ENCODE measurements at places on chromosomes 12 and 14. TPM values are rescaled to one million over a fixed set of nuclear protein-coding genes. Genes with fewer than 3 reads are reported as not detected.

The ALDH1L2 gene
- 0.10 TPM for total RNA-seq

The HOXC12 gene
- total RNA-seq, result not detected

The ZFYVE26 gene
- 27.4 TPM for total RNA-seq

The GYS2 gene
- total RNA-seq, result not detected

The SLC22A17 gene
- 3.0 TPM for total RNA-seq

The ZC2HC1C gene
- 3.3 TPM for total RNA-seq

DNA sequence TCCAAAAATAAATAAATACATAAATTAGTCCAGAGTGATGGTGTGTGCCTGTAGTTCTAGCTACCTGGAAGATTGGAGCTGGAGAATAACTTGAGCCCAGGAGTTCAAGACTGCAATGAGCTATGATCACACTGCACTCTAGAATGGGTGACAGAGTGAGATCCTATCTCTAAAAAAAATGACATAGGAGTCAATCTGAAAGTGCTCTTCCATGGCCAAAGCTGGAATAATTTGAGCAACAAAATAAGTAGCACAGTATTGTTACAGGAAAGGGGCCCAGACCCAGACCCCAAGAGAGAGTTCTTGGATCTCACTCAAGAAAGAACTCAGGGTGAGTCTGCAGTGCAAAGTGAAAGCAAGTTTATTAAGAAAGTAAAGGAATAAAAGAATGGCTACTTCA lies 24.9 kb upstream of the SLC7A8 start:
- DNase-seq, result no peak

DNA sequence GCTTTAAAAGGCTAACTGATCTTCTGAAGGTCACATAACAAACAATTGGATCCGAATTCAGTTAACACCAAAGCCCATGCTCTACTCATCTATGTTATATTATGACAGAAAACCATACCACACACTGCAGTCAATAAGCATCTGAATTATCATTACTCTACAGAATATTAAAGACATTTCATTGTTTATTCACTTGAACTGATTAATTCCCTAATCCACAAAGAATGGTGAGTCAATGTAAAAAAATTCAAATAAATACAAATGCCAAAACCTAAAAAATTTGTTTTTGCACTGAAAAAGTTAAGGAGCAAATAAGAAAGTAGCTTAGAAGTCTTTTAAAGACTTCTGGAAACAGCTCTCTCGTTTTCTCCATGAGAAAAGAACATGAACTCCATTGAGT lies 13.7 kb downstream of the NID2 start:
- no peak for DNase-seq

DNA sequence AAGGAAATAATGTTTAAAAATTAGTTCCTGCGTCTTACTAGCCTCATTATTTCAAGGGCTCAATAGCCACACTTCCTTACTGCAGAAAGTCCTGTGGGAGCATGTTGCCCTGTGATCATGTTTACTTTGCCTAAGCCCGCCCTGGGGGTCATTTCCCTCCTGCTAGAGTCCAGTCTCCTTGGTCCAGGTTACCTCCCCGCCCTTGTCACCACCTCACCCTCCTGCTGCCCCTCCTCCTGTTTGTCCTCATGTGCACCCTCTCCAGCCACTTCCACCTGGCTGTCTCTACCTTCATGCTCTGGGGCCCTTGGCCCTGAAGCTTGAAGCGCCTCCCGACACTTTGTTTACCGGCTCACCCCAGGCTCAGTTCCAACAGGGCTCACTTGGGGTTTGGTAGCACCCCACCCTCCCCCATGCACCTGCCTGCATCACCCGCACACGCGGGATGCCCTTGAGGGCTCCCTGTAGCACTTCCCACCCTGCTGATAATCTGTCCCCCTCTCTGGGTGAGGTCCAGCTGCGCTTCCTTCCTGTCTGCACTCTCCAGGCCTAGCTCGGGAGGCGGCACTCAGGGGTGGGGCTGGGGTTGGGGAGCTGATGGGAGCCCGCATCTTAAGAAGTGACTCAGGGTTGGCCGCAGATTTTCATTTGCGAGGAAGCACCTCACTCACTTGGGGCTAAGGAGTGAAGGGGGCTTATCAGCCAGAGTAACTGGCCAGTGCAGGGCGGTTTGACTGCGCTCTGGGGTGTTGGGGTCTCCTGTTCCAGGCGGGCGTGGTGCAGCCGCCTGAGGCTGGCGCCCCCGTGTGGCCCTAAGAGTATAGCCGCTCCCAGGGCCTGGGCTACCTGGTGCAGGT lies 40.1 kb downstream of the SMIM41 start:
- DNase-seq, result peak; percentile 29

GRCh38 chr14:99946652-99947489 lies 118.4 kb upstream of the EVL start:
- DNase-seq, result peak; percentile 54

DNA sequence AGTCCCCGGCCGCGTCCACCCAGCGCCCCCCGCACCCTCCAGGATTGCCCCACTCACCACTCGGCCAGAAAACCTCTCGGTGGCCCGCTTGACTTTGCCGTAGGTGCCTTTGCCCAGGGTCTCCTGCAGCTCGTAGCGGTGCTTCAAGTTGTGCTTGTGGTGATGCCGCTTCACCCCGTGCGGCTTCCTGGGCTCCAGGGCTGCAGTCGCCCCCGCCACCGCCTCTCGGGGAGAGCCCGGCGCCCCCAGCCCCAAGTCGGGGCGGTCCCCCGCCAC lies 459 bp downstream of the NUAK1 start:
- no peak for DNase-seq

DNA sequence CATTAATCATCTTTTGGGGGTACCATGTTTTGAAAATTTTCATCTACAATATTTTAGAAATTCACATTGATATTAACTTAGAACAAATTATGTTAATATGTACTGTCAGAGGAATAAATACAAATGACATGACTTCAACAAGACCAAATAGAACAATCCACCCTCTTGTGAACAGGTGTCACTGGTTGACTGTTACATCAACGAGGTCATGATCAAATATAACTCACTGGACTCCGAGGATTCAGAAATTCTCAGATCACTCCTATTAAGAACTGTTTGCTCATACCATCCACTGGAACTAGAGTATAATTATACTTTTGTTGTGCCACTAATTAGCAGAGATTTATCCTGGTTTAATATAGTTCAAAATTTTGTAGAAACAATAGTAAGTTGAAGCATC lies 318.8 kb downstream of the PRKD1 start:
- DNase-seq, result no peak

DNA sequence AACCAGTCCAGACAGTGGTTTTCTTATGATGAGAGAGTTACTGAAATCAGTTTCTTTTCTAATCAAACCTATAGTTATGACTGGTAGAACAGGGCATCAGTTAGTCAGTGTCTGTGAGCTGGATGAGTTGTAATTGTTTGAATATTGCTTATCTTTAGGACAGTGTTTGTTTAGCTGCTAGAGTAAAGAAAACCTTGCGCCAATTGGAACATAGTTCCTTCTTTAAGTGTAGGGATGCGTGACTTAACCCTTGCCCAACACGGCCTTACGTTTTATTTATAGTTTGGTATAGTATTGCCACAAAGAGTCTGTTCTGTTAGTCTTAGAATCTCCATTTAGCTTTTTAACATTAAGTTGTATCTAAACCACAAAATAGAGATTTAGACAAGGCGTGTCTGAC lies 572.6 kb downstream of the SLC16A7 start:
- no peak for DNase-seq

DNA sequence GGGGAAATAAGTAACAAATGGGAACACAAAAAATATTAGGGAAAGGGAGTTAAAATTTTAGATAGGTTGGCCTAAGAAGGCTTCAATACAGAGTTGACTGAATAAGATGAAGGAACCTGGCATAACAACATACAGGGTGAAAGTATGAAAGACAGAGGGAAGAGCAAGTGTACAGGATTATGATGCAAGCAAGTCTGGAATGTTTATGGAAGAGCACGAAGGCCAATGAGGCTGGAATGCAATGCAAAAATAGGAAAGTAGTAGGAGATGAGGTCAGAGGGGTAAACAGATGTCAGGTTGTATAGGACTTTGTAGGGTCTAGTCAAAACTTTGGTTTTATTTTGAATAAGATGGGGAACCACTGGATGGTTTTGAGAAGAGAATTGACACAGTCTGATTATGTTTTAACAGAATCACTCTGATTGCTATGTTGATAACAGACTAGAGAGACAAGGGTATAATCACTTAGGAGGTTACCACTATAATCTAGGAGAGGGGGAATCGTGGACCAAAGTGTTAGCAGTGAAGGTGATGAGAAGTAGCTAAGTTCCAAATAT lies 96.8 kb downstream of the OSBPL8 start:
- no peak for DNase-seq

- DNase-seq, result peak; percentile 10
Observed at GRCh38 chr14:53954551-53955228, 1.9 kb downstream of the BMP4 start.

DNA sequence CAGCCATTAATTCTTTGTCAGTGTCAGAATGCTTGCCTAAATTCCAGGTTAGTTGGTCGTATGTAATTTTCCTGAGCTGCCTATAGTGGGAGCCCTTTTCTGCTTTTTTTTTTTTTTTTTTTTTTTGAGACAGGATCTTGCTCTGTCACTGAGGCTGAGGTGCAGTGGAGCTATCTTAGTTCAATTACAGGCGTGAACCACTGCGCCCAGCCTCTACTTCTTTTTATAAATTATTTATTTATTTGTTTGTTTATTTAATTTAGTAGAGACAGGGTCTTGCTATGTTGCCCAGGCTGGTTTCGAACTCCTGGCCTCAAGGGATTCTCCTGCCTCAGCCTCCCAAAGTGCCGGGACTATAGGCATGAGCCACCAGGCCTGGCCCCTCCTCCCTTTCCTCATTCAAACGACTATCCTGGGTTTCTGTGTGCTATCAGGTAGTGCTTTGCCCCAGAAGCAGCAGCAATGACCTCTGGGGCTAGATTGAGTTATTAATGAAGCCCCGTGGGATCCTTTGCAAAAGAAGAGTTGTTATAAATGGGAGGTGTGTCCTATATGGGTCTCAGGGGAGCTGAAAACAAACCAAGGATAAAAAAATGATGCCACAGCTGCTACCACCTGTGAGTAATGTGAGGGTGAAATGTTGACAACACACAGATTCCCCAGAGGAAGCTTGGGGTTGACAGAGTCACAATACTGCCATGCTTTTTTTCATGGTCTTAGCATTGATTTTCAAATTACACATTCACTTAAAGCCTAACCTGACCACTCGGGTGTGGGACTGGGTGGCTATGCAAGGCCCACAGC lies 34.6 kb upstream of the NFKBIA start:
- DNase-seq, result no peak

GRCh38 chr14:68748691-68749090 lies 44.2 kb downstream of the ZFP36L1 start:
- DNase-seq, result no peak

DNA sequence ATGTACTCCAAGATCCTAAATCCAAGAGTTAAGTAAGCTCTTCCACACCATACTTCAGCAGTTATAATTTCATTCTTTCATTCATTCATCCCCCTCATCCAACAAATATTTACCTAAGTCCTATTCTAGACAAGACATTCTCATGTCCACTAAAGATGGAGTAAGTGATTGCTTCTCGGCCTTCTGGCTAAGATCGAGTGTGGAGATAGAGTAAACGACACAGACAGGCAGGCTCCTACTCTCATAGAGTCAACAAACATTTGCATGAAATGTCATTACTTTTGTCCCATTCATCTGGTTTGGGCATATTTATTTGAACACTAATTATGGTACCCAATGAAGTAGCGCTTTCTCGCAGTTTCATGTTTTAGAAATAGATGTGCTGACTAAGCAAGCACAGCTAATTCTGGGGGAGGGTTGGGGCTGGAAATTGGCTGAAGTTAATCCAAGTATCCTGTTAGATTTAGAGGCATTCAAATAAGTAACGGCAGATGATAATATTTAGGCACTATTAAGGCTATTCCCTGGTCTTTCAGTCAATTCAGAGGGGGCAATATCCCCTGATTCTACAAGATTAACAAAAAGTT lies 176.5 kb downstream of the CEP128 start:
- no peak for DNase-seq

GRCh38 chr14:94768521-94769390 lies 1.2 kb downstream of the GSC start:
- DNase-seq, result peak; percentile 51

DNA sequence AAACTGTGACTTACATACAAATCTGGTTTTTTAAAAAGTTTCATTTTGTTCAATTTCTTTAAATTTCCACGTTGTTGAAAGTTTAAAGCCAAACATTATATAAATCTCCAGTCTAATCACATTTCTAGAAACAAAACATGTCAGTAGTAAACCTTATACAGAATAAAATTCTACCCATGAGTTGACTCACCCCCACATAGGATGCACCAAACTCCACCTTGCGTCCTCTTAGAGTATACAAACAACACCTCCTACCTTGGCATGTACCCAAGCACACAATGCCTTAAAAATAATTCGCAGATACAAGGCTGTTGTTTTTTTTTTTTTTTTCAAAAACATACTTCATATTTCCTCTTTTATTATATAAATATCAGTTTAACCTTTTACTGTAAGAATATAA lies 3.3 kb downstream of the FBXL14 start:
- peak; percentile 55 for DNase-seq

- no peak for DNase-seq
Observed at GRCh38 chr12:23083267-23083666, 458.3 kb downstream of the ETNK1 start.

- DNase-seq, result no peak
Observed at GRCh38 chr14:54667026-54667744, 100.3 kb downstream of the SAMD4A start.

DNA sequence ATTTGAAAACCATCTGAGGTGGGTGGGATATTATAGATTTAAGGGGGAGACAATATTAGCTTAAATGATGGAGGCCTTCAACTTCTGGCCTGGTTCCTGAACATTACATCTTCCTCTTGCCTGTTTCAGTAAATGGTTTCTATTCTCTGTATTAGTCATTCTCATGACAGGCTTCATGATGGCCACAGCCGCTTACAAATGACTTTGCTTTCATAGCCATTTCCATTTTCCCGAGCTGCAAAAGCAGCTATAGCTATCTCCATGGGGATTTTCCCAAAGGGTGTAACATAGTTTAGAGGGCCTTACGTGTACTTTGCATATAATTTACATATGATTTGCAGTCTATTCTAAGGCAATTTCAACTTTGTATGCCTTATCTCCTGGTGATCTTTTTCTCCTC lies 121.8 kb downstream of the NRXN3 start:
- no peak for DNase-seq

GRCh38 chr14:39665075-39665475 lies 232.8 kb upstream of the FBXO33 start:
- no peak for DNase-seq

DNA sequence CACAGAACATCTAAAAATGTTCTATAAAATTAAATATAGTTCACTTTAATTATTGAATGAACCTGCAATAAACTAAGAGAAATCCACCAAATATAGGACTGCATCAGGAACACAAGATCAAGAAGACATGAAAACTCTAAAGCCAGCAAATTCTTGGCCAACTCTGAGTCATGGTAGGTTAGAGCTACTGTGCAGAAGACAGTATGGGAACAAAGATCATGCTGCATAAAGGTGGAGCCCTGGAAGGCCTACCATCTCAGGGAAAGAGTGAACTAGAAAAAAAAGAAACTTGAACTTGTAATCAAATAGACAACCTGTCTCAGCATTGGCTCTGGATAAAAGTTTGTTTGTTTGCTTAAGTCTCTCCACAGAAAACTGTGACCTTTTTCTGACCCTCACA lies 66.9 kb upstream of the CNOT2 start:
- DNase-seq, result no peak

Measured in activated CD4-positive, alpha-beta T cell treated with anti-CD3 and anti-CD28 coated beads, Interleukin-2, amount 10 ng/mL, durations not matched to agents 7 days and 5 days (primary cell).